ENCODE measurements at places on chromosomes 5 and 9. TPM values are rescaled to one million over a fixed set of nuclear protein-coding genes. Genes with fewer than 3 reads are reported as not detected.

The TLE1 gene
- 22.5 TPM for total RNA-seq

The NIM1K gene
- total RNA-seq = under 0.01 TPM

The LCN10 gene
- total RNA-seq = not detected

The DIPK1B gene
- total RNA-seq = not detected

The SLIT3 gene
- total RNA-seq = not detected

The PDGFRB gene
- 149 TPM for total RNA-seq

The MYMK gene
- total RNA-seq = not detected

The PCDHA9 gene
- not detected for total RNA-seq

The NUDT2 gene
- 53.2 TPM for total RNA-seq

The ALDH7A1 gene
- total RNA-seq = 22.9 TPM

The FCN2 gene
- total RNA-seq = not detected

The OR1J2 gene
- total RNA-seq = not detected

The WNT8A gene
- not detected for total RNA-seq

The ABO gene
- total RNA-seq = not detected

The PPP2R2B gene
- total RNA-seq = not detected

The SHC3 gene
- 4.1 TPM for total RNA-seq

The SLC36A2 gene
- total RNA-seq = not detected

The GFPT2 gene
- 101 TPM for total RNA-seq

The DBH gene
- total RNA-seq = not detected

The PCDH1 gene
- total RNA-seq = not detected

The TRAF1 gene
- 3.9 TPM for total RNA-seq

The SH3TC2 gene
- 1.2 TPM for total RNA-seq

The INIP gene
- total RNA-seq = 20.8 TPM

The PNPLA7 gene
- total RNA-seq = under 0.01 TPM

The SLC6A19 gene
- not detected for total RNA-seq

The ZNG1F gene
- total RNA-seq = 3.0 TPM

The FGD3 gene
- total RNA-seq = not detected

The POU4F3 gene
- total RNA-seq = not detected

The CARTPT gene
- total RNA-seq = not detected

The PCDHAC1 gene
- not detected for total RNA-seq

The LCN1 gene
- not detected for total RNA-seq

The GFI1B gene
- total RNA-seq = not detected

The CORO2A gene
- 1.2 TPM for total RNA-seq

The INSL6 gene
- total RNA-seq = not detected

The GAS1 gene
- total RNA-seq = 54.6 TPM

The PCDHGA3 gene
- not detected for total RNA-seq

The FOXD4 gene
- not detected for total RNA-seq

The C9 gene
- total RNA-seq = not detected

The ADAMTSL1 gene
- 55.4 TPM for total RNA-seq

The SAXO1 gene
- total RNA-seq = not detected

The NEUROG1 gene
- total RNA-seq = not detected

The CYSRT1 gene
- total RNA-seq = 2.3 TPM

The IFNA2 gene
- total RNA-seq = not detected

The ZDHHC11 gene
- under 0.01 TPM for total RNA-seq

The DPYSL3 gene
- 86.5 TPM for total RNA-seq

The SLCO6A1 gene
- not detected for total RNA-seq

The ZNF367 gene
- 2.3 TPM for total RNA-seq

The SLC6A18 gene
- total RNA-seq = not detected

The UBQLN1 gene
- total RNA-seq = 89.4 TPM

The SPATA31D4 gene
- total RNA-seq = not detected

The DNAJA1 gene
- total RNA-seq = 92.0 TPM
